ENCODE measurements at places on chromosomes 1 and 21. TPM values are rescaled to one million over a fixed set of nuclear protein-coding genes. Genes with fewer than 3 reads are reported as not detected.

- H3K4me3 ChIP-seq: no peak overlapping the region
- no peak for DNase-seq
- no peaks in the 10 kb centered on the region for H3K36me3 ChIP-seq
- no peak overlapping the region for H3K27ac ChIP-seq
- H3K27me3 ChIP-seq: peaks cover 8% of the 10 kb centered on the region
Measured at GRCh38 chr1:205883792-205884191, 33.9 kb upstream of the PM20D1 start.

GRCh38 chr1:212873518-212873917 lies 15.4 kb downstream of the FLVCR1 start:
- H3K36me3 ChIP-seq: peaks cover 40% of the 10 kb centered on the region
- no peak overlapping the region for H3K4me3 ChIP-seq
- H3K4me1 ChIP-seq: no peaks in the 10 kb centered on the region
- DNase-seq: no peak

SLAMF7 gene
- 40.3 TPM for total RNA-seq

DNA sequence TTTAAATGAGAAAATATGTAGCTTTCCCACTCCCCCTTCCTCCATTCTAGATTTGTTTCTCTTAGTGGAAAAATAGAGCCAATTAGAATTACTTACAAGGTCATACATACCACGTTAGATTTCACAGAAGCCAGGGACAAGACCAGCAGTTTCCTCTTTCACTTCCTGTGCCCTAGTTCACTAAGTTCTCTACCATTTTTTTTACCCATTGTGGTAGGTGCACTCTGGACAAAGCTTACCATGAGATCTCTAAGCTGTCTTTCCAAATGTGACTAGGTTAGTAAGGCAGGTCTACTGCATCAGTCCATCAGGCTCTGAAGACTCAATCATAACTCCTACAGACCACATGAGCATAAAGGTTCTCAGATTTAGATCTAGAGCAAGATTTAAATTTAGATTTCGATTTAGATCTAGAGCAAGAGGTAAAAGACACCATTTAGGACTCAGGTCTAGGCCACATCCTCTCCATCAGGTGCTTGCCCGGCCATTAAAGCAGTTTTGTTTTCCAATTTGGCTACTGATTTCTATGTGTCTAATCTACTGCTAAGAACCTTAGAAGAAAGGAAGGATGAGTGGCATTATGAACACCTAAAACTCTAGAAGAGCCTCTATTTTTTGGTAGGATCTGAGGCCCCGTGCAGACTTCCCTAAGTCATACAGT lies 235.3 kb downstream of the FAF1 start:
- no peak for DNase-seq
- H3K4me3 ChIP-seq: no peak overlapping the region
- H3K27me3 ChIP-seq: no peaks in the 10 kb centered on the region
- peaks cover 14% of the 10 kb centered on the region for H3K36me3 ChIP-seq
- H3K27ac ChIP-seq: peak overlapping the region; percentile 20

- no peak for DNase-seq
- H3K4me1 ChIP-seq: no peaks in the 10 kb centered on the region
Measured at GRCh38 chr1:233897325-233898162, 6.9 kb upstream of the SLC35F3 start.

- no peak overlapping the region for H3K27ac ChIP-seq
- H3K4me3 ChIP-seq: no peak overlapping the region
- no peaks in the 10 kb centered on the region for H3K36me3 ChIP-seq
Measured at GRCh38 chr1:94622757-94623156, 81.2 kb upstream of the F3 start.

- H3K36me3 ChIP-seq: no peaks in the 10 kb centered on the region
- peak overlapping the region; percentile 17 for H3K4me3 ChIP-seq
- DNase-seq: peak; percentile 61
- peaks cover 20% of the 10 kb centered on the region for H3K4me1 ChIP-seq
- no peaks in the 10 kb centered on the region for H3K27me3 ChIP-seq
Measured at GRCh38 chr21:15514073-15514946, 215.5 kb upstream of the USP25 start.

CD1C gene
- 0.21 TPM for total RNA-seq

GRCh38 chr1:33001282-33001681 lies 35.4 kb downstream of the AK2 start:
- H3K4me1 ChIP-seq: peaks cover 25% of the 10 kb centered on the region
- peak; percentile 27 for DNase-seq
- H3K4me3 ChIP-seq: no peak overlapping the region
- no peaks in the 10 kb centered on the region for H3K27me3 ChIP-seq

INTS7 gene
- total RNA-seq: 23.7 TPM

DNA sequence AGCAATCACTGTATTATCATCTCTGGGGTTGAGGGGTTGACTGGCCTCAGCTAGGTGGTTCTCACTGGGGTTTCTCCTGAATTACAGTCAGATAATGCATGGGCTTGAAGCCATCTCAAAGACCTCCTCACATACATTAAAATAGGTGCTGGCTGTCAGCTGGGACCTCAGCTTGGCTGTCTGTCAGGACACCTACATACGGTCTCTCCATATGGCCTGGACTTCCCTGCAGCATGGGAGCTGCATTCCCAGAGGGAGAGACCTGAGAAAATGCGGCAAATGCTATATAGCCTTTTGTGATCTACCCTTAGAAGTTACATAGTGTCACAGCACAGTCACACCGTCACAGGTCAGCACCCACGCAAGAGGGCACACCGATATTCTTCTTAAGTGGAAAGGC lies 93.6 kb downstream of the TSEN15 start:
- no peaks in the 10 kb centered on the region for H3K4me1 ChIP-seq
- no peak for DNase-seq
- H3K27ac ChIP-seq: no peak overlapping the region
- H3K27me3 ChIP-seq: peaks cover 22% of the 10 kb centered on the region

GRCh38 chr1:28950449-28950848 lies 36.1 kb downstream of the EPB41 start:
- H3K27ac ChIP-seq: no peak overlapping the region
- H3K4me1 ChIP-seq: peaks cover 45% of the 10 kb centered on the region
- peaks cover 7% of the 10 kb centered on the region for H3K36me3 ChIP-seq
- no peaks in the 10 kb centered on the region for H3K27me3 ChIP-seq
- no peak for DNase-seq
- no peak overlapping the region for H3K4me3 ChIP-seq

DNA sequence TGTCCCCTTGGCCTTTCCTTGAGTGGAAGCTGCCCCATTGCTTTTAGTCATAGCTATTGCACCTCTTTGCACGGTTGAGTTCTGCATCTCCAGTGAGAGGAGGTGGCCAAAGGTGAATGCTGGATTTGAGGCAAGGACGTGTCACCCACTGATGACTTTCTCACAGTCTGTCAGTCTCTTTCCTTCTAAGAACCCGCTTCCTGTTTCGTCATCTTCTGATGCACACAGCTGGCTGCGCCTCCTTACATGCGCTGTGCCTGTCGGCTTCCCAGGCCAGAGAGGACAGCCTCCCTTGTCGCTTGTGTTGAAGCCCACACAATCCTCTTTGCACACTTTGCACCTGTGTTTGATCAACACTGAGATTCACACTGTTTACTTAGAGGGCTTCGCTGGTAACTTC lies 41.8 kb upstream of the PWP2 start:
- no peaks in the 10 kb centered on the region for H3K27me3 ChIP-seq
- DNase-seq: peak; percentile 88
- peaks cover 42% of the 10 kb centered on the region for H3K4me1 ChIP-seq
- peaks cover 52% of the 10 kb centered on the region for H3K36me3 ChIP-seq
- H3K27ac ChIP-seq: peak overlapping the region; percentile 95
- H3K4me3 ChIP-seq: peak overlapping the region; percentile 64

DNA sequence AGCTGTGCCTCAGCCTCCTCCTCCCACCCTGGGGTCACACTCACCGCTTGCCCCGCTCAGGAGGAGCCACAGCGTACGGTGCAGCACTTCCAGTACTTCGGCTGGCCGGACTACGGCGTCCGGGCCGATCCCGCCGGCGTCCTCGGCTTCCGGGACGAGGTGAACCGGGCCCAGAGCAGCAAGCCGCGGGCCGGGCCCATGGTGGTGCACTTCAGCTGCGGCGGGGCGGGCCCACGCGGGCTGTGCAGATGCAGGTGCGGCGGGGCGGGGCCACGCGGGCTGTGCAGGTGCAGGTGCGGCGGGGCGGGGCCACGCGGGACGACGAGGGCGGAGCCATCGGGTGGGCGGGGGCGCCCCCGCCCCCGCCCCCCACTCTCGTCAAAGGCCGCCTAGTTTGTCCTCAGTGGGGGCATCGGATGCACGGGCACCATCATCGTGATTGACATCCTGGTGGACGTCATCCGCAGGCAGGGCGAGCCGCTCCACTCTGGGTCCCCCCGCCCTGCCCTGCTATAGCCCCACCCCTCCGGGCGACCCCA lies 5.5 kb downstream of the RNF223 start:
- H3K27ac ChIP-seq: no peak overlapping the region
- H3K36me3 ChIP-seq: peaks cover 8% of the 10 kb centered on the region
- no peaks in the 10 kb centered on the region for H3K27me3 ChIP-seq
- H3K4me1 ChIP-seq: peaks cover 13% of the 10 kb centered on the region

DNA sequence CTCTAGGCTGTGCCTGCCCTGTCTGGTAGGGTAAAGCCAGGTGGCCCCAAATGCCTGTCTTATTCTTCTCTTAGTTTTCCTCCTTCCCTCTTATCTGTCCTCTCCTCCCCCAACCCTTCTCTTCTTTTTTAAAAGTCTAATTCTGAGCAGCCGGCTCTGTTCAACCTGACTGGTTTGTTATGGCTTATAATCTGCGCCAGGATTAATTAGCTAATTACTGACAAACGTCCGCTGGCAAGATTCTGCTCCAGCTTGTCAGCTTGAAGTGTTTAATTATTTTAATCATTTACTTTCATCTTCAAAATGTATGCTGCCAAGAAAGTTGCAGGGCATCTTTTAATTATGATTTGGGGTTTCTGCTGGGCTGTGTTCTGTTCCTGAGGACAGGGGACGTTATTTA lies 27.2 kb upstream of the PSMB2 start:
- H3K27ac ChIP-seq: no peak overlapping the region
- no peak overlapping the region for H3K4me3 ChIP-seq
- H3K27me3 ChIP-seq: peaks cover 14% of the 10 kb centered on the region
- no peaks in the 10 kb centered on the region for H3K36me3 ChIP-seq

ECM1 gene
- total RNA-seq: 1.2 TPM

GRCh38 chr1:3968851-3969250 lies 68.8 kb upstream of the C1orf174 start:
- no peak overlapping the region for H3K27ac ChIP-seq
- no peaks in the 10 kb centered on the region for H3K36me3 ChIP-seq
- DNase-seq: no peak
- peaks cover 2% of the 10 kb centered on the region for H3K27me3 ChIP-seq

DNA sequence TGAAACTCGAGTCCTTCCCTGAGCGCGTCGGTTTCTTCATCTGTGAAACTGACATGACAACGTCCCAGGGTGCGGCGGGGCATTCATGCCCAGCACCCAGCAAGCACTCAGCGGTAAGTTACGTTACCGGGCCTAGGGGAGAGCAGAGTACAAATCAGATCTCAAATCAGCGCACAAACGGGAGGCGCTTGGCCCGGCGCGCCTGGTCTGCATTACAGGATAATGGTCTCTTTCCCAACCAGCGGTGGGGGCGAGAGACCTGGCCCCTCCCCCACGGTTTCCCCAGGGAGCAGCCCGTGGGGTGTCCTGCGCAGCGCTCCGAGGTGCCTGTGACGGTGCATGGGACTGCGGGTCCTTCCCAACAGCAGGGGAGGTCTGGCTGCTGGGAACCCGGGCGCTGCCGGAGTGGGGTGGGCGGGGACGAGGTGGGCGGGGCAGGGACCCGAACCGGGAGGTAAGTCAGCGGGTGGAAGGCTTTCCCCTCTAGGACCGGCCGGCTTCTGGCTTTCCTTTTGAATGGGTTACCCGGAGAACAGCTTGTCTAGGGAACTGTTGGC lies 1.0 kb downstream of the TMEM51 start:
- peaks cover 19% of the 10 kb centered on the region for H3K4me1 ChIP-seq
- peak; percentile 24 for DNase-seq
- no peaks in the 10 kb centered on the region for H3K36me3 ChIP-seq
- H3K27me3 ChIP-seq: peaks cover 46% of the 10 kb centered on the region
- H3K27ac ChIP-seq: no peak overlapping the region

DNA sequence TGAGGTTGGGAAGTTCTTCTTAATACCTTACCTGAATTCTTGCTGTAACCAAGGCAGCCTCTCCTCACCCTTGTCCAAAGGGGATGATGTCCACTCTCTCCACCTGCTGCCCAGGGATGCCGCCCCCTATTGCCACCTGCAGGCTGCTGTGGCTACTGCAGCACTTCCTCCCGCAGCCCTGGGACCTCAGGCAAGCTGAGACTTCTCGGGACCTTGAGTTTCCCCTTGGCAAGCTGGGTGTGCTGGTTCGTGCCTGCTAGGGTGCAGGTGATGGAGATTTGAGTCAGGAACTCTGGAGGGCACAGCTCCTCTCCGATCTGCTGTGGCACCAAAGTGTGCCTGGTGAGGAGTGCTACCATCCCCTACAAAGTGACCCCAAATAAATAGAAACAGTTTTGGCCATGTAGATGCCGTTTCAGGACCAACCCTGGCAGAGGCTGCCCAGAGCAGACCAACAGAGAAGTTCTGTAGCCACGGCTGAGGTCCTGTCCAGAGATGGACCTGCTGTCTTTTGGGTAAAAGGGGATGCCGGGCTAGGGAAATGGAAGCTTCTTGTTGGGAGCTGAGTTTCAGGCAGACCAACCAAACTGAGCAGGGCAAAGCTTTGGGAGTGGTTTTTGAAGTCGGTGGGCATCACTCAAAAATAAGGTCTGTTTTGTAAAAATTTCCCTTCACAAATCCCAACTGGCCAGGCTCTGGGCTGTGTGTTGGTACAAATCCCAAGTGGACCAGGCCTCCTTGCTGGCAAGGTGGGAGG lies 31.7 kb downstream of the RUNX3 start:
- H3K27me3 ChIP-seq: no peaks in the 10 kb centered on the region
- H3K4me1 ChIP-seq: peaks cover 17% of the 10 kb centered on the region
- H3K36me3 ChIP-seq: peaks cover 28% of the 10 kb centered on the region
- peak; percentile 79 for DNase-seq

PGLYRP3 gene
- not detected for total RNA-seq

GRCh38 chr1:78165816-78166215 lies 120.0 kb downstream of the GIPC2 start:
- no peaks in the 10 kb centered on the region for H3K4me1 ChIP-seq
- no peaks in the 10 kb centered on the region for H3K27me3 ChIP-seq
- no peaks in the 10 kb centered on the region for H3K36me3 ChIP-seq
- H3K4me3 ChIP-seq: no peak overlapping the region
- no peak overlapping the region for H3K27ac ChIP-seq

GRCh38 chr1:182303778-182304177 lies 87.8 kb downstream of the GLUL start:
- no peaks in the 10 kb centered on the region for H3K27me3 ChIP-seq
- no peak for DNase-seq
- H3K36me3 ChIP-seq: no peaks in the 10 kb centered on the region
- H3K4me1 ChIP-seq: peaks cover 30% of the 10 kb centered on the region
- H3K27ac ChIP-seq: peak overlapping the region; percentile 29

- no peak for DNase-seq
- H3K27me3 ChIP-seq: no peaks in the 10 kb centered on the region
- H3K4me1 ChIP-seq: peaks cover 23% of the 10 kb centered on the region
- no peak overlapping the region for H3K4me3 ChIP-seq
- H3K27ac ChIP-seq: no peak overlapping the region
Measured at GRCh38 chr1:67676946-67677345, 8.1 kb upstream of the GADD45A start.

- no peak for DNase-seq
- no peaks in the 10 kb centered on the region for H3K36me3 ChIP-seq
- no peak overlapping the region for H3K4me3 ChIP-seq
- H3K4me1 ChIP-seq: no peaks in the 10 kb centered on the region
- H3K27ac ChIP-seq: no peak overlapping the region
Measured at GRCh38 chr21:15496911-15497310, 232.9 kb upstream of the USP25 start.

TRAPPC3 gene
- 43.8 TPM for total RNA-seq

All from activated CD4-positive, alpha-beta T cell treated with anti-CD3 and anti-CD28 coated beads for 36 hours (primary cell).